ENCODE measurements at places on chromosomes 2 and 18.

DNA sequence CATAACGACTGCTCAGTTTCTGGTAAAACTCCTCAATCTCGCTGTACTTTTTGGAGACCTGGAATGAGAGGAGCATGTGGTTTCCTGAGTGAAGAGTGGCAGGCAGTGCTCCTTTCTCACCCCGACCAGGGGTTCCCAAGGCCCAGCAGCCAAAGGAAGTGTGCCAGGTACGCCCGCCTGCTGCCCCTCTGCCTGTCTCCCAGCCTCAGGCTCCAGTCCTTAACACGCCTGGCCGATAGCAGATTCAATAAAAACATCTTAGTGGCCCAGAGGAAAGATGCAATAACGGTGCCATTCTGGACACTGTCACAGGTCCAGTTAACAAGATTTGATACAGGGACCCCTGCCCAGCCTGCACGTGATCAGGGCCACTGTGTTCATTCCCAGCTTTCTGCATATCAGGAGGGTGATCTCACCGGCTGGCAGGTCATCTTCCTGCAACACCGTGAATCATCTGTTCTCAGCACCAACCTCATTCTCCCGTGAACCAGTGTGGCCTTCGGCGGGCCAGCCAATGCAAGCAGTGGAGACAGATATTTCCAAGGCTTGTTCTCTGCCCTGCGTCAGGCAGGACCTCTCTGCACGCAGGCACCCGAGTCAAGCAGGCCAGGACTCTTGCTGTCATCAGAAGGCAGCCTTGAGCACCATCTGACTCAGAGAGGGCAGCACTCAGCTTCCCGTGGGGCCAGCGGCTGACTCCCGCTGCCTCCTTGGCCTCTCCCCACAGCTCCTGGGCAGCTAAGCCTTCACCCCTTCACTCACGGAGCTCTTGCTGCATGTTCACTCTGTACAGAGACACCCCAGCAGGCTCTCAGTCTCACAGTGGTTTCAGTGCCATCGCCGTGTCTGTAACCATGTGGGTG is 9.5 kb downstream of the HS1BP3 start:
- DNase-seq, result no peak

- no peak for DNase-seq
Observed at GRCh38 chr2:23073056-23073455, 311.9 kb upstream of the KLHL29 start.

DNA sequence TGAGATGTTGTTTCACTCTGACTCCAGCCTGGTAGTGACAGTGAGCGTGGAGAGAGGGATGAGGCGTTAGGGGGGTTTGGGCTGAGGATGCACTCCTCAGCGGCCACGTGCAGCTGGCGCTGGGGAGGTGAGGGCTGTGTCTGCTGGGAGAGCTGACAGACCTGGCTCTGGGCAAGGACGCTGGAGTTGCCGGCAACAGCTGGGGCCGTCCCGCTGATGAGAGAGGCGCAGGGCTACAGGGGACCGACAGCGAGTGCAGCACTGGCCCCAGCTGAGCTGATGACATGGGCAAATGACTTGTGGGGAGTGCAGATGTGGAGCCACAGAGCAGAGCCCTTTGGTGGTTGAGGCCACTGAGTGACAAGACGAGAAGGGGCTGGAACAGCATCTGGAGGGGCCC is 38.4 kb downstream of the COA5 start:
- no peak for DNase-seq

GRCh38 chr2:178068823-178069454 is 3.6 kb downstream of the PDE11A start:
- no peak for DNase-seq

- DNase-seq, result no peak
Observed at GRCh38 chr2:70779491-70779890, 11.0 kb downstream of the FIGLA start.

DNA sequence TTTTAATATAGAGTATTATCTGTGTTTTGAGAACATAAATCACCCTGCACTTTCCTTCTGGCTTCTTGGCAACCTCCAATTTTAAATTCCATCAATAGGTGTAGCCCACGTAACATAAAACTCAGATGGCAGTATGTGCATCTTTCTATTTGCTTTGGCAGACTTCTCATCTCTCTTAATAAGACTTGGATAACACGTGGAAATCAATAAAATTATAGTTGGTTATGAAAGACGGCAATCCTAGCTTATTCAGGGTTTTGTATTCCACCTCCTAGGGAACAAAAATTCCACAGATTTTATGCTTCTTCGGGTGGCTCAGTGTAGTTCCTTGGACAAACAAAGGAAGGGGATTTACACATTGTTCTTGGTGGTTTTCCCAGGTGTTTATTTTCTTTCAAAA is 299.3 kb downstream of the RND3 start:
- no peak for DNase-seq

DNA sequence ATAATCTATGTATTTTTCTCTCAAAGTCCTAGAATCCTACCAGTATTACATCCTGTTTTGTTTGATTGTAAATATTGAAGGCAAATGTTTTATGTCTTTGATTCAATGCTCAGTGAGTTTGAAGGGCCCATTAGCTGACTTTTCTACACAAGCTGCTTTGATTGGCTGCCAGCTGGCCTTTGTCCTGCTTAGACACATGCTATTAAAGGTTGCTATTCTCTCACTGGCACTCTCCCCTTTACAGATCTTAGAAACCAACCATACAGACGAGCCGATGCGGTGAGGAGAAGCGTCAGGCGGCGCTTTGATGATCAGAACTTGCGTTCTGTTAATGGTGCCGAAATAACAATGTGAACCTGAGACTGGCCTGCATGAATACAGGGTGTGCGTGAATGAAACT is 69.7 kb downstream of the PRPF40A start:
- no peak for DNase-seq

DNA sequence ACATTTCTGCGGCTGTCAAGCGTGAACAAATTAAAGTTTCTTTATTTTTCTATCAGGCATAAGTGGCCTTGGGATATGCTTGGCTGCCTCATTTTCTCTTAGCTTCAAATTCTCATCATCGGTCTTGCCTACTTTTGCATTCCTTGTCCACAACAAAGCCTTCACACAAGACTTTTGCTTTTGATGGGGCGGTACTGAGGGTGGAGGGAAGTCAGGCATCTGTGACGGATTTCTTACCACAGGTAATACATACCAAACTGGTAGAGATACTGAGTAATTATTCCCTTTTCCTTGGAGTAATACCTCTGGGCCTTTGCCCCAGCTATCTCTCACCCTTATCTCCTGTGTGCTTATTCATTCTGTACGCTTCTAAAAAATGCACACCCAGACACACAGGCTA is 468.3 kb upstream of the RGPD4 start:
- no peak for DNase-seq

DNA sequence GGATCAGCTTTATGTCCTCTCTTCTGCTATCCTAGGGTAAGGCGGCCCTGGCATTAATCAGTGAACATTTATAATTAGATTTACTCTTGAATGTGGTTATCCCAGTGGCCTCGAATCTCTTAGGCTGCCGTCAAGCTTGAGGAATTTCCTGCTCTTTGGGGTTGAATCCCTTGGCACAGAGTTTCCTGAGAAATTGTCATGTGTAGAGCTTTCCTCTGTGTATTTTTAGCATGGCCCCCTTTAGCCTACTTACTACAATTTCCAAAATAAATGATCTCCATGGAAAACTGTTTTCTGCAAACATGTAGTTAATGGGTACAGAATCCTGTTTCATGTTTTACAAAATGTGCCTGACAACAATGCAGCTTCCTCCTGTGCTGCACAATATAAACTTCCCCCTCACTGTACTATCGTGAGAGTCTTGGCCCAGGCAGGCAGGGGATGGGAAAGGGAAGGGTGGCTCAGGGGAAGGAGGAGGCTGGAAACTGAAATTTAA is 18.1 kb downstream of the NCAPH start:
- DNase-seq, result no peak

- no peak for DNase-seq
Observed at GRCh38 chr2:227312579-227312978, 12.5 kb upstream of the MFF start.

DNA sequence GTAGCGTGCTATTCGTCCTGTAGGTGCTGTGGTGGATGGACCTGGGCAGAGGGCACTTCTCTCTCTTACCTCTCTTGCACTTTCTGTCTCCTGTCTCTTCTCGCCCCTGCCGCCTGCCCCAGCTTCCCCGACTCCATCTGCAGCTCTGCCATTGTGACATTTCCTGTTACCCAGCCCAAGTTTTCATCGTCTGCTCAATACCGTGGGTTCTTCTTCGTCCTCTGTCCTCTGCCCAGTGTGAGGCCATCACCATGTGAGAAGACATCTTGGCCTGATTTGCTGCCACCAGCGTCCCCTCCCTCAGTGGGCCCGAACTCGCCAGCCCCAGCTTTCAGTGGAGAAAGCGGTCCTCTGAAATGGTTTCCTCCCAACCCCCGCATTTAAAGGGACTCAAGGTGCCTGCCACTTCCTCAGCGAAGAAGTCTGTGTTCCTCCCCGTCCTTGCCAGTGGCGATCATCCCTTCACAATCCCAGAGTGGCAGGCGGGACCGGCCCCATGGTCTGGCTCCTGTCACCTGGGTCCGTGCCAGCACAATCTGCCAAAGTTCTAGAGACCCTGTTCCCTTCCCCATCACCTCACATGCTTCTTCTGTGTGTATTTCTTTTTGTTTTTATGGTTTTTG is 18.0 kb downstream of the TGOLN2 start:
- no peak for DNase-seq

- no peak for DNase-seq
Observed at GRCh38 chr2:69165091-69165880, 152.3 kb downstream of the ANTXR1 start.

GRCh38 chr2:55876429-55877086 is 47.0 kb downstream of the EFEMP1 start:
- no peak for DNase-seq

GRCh38 chr2:232295971-232296370 is 82.6 kb upstream of the ALPP start:
- no peak for DNase-seq

DNA sequence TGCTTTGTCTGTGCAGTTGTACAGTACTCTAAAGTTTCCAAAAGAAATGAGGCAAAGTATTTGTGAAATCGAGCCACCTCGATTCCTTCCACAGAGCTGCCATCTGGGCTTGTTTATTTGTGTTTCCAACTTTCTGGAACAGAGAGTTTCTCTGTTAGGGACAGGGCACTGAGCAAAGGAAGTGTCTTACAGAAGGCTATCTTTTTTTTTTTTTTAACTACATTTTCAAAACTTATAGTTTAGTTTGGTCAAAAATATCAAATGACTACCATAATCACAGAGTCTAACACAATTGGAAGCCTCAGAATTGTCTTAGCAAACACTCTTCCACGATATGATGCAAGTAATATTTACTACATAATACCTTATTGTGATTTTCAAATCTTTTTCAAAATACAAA is 796 bp downstream of the RFTN2 start:
- no peak for DNase-seq

DNA sequence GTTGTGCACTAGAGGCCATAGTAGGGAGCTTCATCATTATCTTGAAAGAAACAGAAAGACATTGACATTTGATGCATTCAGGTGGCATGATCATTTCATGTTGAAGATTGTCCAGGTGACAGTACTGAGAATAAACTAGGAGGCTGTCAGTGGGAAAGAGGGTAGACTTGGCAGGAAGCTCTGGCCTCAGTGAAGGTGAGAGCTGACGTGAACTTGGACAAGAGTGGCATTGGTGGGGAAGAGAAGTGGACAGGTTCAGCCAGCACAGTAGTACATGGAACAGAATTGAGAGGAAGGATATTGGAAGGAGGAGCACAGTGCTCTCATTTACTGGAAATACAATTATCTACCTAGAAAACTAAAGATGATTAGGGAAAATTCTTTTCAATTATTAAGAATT is 245.2 kb downstream of the CYRIA start:
- no peak for DNase-seq

DNA sequence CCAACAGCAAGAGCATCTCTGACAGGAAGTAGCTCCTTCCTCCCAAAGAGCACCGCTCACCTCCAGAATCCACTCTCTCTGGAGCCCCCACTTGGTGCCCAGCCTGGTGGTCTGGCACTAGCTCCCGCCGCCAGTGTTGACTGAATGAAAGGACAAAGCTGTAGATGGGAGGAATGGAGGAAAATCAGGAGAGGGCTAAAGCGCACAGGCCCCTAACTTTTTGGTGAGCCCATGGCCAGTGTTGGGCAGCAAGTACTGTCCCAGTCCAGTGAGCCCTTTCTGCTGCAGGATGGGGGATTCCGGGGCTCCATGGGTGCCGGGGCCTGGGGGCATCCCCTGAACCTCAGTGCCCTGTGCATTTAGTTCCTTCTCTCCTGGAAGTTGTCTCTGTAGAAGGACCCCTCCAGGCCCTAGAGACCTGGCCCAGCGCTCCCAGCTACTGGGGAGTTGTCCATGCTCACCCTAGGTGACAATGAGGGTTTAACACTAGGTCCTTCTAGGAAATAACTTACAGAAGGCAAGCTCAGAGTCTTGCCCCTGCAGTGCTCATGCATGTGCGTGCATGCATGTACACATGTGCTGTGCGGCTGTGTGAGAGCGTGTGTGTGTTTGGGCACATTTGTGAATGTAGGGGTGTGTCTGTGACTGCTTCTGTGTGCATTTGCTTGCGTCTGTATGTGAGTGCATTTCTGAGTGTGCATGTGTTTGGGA is 33.6 kb downstream of the GLI2 start:
- DNase-seq, result no peak

DNA sequence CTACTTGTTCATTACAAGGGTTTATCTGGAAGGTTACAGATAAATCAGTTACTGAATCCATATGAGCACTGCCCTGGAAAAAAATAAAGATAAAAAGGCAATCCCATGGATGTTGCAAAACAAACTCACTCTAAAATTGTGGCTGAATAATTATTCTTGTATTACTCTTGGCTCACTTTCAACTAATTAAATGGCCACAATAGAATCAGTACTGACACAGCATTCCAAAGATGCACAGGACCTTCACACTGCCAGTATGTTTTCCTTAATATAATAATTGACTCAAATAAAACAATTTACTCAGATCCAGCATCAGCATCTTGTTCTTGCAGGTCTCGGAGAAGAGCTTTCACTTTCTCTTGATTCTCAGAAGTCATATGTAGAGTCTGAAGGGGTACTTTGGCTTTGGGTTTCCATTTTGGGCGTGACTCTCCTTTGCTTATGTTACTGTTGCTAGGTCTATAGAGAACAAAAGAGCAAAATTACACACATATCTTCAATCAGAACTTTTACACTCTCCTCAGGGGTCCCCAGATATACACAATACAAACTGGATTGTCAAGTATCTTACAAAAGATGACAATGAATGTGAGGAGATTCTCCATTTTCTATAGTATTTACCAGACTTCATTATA is 12.6 kb downstream of the DHX57 start:
- no peak for DNase-seq

DNA sequence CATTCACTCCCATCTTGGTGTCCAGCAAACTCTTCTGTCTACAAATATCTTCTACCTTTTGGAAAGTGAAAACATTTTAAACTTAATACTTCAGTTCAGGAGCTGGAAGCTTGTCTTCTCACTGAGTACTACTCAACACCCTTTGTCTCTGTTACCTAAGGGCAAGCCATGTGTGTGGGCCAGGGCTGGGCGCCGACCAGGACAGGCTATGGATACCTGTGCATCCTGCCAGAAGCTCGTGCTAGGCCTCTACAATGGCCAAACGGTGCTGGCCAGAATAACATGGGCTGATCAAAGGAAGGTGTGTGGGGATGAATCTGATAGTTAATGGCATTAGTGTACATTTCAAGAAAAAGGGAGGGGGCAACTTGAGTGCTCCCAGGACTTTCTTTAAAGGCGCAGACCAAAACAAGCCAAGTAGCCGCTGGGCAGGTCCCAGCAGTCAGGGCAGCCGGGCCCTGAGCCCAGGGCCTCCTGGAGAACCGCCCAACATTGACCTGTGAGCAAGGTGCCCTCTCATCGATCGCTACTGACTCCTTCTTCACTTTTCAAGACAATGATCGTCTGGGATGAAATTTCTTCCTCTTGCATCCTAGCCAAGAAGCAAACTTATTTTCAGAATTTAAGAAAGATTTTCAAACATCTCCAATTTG is 29.0 kb upstream of the ID2 start:
- no peak for DNase-seq

GRCh38 chr18:35971661-35972196 is 750 bp upstream of the RMP24 start:
- DNase-seq, result no peak

All from stimulated activated CD4-positive, alpha-beta T cell treated with anti-CD3 and anti-CD28 coated beads, Interleukin-2, amount 100 ng/mL, for 48 hours (primary cell).